ENCODE measurements at places on chromosomes 2 and 18.
A peak's percentile ranks its signal among the peaks of the same experiment; 100 is the strongest.

- DNase-seq: no peak
Observed at GRCh38 chr2:88838165-88838635, 146.7 kb downstream of the RPIA start.

DNA sequence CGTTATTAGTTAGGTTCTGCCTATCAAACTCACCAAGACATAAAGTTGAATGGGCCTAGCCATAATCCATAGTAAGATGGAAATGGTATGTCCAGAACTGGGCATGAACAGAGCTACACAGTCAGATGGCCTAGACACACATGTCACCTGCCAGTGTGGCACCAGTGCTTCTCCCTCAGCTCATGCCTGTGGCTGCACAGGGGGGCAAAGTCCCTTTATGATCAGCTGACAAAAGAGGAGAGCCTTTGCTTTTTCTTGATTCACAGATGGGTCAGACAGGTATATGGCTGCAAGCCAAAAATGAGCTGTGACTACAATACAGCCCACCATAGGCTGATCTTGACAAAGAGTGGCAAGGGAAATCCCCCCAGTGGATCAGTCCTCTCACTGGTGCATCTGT, 28.3 kb upstream of the STARD7 start:
- DNase-seq: no peak

DNA sequence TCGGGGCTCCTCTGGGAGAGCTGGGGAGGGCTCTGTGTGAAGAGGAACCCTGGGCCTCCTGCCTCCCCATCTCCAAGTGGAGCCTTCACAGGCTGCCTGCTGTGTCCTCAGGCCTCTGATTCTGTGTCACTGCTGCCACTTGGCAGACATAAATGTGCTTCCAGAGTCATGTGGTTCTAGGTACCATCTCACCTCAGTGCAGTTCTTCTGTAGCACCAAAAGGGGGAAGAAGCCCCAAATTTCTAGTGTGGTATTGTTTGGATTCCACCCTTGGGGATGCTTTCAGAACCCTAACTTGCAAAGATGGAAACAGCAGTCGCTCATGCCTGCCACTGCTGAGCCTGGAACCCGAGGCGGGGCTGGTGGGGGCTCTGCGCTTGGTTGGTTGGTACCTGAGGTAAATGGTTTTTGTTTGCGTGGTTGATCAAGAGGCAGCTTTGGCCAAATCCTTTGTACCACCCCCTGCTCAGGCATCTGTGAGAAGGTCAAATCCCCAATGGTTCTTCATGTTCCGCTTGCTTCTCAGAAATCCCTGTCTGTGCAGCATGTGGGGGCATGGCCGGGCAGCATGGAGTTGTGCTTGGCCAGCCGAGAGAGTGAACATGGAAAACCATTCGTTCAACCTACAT, 27.5 kb downstream of the COA5 start:
- no peak for DNase-seq

- DNase-seq: no peak
Observed at GRCh38 chr18:72895548-72895947, 27.8 kb upstream of the NETO1 start.

DNA sequence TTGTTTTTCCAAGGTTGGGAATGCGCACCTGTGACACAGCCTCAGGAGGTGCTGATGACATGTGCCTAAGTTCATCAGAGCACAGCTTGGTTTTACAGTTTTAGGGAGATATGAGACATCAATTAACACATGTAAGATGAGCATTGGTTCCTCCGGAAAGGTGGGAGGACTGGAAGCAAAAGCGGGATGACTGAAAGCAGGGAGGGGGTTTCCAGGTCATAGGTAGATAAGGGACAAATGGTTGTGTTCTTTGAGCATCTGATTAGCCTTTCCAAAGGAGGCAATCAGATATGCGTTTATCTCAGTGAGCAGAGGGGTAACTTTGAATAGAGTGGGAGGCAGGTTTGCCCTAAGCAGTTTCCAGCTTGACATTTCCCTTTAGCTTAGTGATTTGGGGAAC, 26.3 kb downstream of the CAPG start:
- DNase-seq: no peak

- DNase-seq: no peak
Observed at GRCh38 chr18:45976566-45976965, 9.4 kb upstream of the EPG5 start.

- DNase-seq: no peak
Observed at GRCh38 chr2:182824056-182824766, 42.2 kb downstream of the FRZB start.

DNA sequence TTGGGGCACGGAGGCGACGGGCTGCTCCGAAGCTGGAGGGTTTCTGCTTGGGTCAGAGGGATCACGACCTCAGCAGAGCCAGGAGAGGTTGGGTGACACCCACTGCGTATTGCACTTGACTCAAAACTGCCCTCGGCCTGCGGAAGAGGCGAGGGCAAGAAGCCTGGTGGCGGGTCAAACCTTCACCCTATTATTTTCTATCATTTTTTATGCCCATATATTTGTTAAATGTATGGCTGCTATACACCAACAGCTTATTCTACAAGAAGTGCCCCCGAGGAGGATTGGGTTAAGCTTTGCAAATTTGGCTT, 12.6 kb upstream of the SATB2 start:
- DNase-seq: no peak

DNA sequence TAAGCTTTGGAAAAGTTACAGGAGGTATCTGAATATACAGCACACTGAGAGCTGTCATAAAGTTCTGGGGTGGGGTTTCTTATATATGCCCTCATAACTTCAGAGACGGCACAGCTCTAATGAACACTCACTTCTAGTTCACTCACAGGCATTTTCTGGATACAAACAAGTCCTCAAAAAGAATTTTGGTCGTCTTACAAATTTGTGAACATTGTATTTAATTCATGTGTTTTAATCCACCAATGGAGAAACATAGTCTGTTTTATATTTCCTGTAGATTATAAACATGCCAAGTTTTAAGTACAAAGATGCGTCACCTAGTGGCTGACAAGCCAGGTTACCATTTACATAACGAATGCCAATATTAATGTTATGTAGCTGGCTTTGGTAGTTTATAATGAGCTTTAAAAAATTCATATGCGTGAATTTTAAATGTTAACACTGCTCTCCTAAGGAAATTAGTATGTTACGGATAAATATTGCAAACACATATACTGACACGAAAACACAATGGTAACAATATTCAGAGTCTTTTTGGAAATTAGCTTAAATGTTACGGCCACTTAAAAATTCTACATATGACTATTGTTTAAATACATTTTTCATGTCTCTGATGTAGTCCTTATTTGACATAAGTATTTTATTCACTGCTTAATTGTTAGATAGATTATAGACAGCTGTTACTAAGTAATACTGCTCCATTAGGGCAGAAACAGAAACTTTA, 2.5 kb downstream of the COL3A1 start:
- DNase-seq: no peak

DNA sequence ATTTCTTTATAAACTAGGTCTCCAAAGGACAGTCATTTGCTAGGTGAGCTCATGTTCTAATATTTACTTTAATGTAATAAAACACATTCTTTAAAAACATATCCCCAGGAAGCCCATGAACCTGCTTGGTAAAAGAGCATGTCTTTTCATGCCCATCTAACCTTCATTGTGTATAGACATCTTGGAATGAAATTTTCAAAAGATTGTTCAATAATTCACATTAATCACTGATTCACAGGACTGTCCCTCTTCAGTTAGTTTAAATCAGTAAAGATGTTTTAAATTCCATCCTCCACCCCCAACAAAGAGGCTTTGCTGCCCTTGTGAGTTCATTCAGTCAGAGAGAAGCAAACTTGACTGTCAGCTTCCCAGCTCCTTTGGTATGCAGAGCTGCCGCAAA, 633.4 kb upstream of the CELF4 start:
- DNase-seq: no peak

DNA sequence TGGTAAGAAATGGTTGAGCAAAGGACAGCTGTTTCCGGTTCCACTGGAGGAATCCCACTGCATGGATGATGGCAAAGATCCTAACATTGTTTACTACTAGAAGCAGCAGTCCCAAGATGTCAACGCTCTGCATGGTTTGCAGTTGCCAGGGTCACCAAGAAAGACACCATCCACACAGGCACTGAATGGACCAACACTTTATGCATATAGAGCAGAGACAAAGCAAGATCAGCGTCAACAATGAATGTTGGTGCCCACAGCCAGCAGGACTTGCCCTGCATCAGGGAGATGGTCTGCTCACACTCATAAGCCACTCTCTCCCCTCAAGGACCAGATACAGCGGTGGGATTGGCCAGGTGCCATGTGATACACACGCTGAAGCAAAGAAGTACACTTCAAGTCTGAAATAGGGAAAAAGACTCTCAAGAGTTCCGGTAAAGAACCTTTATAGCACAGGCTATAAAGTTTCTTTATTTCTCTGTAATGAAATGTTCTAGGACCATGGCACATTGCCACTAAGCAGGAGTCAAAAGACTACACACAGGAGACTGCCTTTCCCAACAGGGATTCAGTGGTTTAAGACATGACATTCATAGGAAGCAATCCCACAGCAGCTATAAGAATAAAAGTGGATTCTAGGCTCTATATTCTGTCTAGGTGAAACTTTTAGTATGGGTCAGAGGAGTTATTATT, 133.2 kb upstream of the EPHA4 start:
- no peak for DNase-seq

DNA sequence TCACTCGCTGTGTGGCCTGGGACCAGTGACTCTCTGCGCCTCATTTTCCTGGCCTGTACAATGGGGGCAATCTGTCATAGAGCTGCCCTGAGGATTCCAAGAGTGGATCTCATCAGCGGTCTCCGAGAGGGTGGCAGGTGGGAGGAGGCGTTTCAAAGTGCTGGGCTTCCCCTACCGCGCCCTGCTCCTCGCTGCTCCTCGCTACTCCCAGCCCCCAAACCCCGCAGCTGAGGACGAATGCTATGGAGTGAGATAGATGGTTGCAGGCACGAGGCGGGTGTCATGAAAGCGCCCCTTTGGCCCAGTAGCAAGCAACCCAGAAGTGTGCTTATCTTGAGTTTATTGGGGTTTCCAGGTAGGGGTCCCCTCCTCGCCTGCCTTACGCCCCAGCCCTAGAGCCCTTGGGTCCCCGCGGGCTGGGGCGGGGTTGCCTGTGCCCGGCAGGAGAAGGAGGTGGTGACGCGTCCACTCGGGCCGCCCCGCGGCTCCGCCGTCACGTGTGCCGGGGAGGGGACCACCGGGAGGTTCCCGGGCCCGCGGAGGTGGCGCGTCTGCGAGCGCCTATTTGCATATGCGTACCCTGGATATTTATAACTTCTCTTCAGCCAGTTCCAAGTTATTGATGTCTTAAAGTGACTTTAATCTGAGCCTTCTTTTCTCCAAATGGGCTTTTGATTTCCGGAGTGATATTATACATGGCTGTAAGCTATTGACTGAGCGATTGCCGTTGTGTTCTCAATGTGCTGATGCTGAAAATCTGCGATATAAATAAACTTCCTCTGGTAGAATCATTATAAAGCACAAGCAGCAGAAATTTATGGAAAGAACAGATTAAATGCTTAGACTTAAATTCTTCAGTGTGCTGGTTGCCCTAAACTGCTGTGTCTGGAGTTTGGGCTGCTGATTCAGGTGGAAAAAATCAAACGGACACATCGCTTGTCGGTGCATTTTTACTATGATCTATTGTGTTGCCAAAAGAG, 263.7 kb downstream of the ATAD2B start:
- DNase-seq: no peak

GRCh38 chr2:150426315-150426714, 61.2 kb downstream of the RND3 start:
- no peak for DNase-seq

- no peak for DNase-seq
Observed at GRCh38 chr2:75287624-75288316, 88.5 kb upstream of the TACR1 start.

- DNase-seq: peak; percentile 11
Observed at GRCh38 chr2:186919296-186919695, 70.3 kb upstream of the ZSWIM2 start.

- DNase-seq: no peak
Observed at GRCh38 chr18:55229682-55230081, 270.4 kb upstream of the CCDC68 start.

GRCh38 chr2:86697551-86698104, 22.5 kb upstream of the RMND5A start:
- no peak for DNase-seq

DNA sequence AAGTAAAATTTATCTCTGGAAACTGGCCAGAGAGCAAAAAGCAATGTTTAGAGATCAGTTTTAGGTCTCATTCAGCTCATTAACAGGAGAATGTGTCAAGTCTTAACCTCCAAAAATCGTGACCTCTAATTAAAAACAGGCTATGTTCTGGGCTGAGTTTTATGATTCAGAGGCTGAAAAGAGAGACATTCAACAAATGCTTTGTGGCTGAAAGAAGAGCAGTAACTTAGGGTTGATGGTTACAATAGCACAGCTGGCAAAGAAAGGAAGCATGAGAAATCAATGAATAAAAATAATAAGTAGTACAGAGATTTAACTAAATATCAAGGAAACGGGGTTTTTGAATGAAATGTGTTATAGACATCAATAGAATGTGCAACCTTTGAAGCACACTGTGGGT, 13.1 kb downstream of the TGIF1 start:
- DNase-seq: no peak

DNA sequence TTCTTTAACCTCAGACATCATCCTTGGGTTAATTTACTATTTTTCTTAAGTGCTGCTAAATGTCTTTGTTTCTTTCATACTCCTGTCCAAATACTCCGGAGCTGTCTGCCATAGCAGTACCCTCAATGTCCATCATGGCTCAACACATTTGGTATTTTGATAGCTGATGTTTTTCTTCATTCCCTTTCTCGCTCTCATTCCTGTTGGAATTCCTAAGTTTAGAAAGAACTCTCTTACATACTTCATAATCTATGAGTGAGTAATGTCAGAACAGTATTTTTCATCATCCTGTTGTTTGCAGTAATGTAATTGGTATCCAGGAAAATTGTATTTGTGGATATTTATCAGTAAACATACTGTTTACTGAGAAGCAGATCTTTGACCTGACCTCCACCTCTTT, 282.9 kb downstream of the PTGR3 start:
- no peak for DNase-seq

DNA sequence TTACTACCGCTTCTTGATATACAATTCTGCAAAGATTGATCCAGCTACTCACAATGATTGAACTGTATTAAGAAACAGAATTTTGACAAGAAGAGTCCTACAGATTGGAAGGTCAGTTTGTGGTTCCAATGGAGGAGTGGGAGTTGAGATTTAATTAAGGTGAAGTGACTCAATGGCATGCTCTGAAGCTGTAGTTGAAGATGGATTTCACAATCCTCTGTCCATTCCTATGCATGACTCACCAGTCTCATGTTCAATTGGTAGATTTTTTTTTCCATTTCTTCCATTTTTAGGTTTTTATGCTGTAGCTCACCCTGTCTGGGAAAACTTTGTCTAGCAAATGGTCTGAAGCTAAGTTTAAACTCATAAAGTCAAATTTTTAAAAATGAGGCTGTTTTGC, 83.3 kb downstream of the DPP4 start:
- no peak for DNase-seq

DNA sequence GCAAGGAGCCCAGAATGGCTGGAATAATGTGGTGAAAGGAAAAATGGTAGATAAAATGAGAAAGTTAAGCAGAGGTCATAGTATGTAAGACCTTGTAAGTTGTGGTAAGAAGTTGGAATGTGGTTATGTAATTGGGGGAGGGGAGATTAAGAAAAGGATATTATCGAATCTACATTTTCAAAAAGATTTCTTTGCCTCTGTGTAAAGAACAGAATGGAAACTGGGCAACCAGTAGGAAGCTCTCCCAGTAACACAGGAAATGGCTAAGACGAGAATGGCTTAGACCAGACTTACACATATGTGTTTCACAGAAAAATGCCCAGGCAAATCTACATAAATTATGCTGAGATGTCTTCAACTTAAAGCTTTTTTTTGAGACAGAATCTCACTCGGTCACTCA, 13.2 kb downstream of the MEMO1 start:
- DNase-seq: no peak
